ENCODE measurements at places on chromosomes 7 and 10.

GRCh38 chr7:127909424-127910152, 121.6 kb downstream of the LRRC4 start:
- H3K4me3 ChIP-seq, result no peak overlapping the region
- H3K4me1 ChIP-seq, result peaks cover 20% of the 10 kb centered on the region
- H3K36me3 ChIP-seq, result peaks cover 4% of the 10 kb centered on the region

GRCh38 chr10:58952747-58953466, 223.5 kb upstream of the PHYHIPL start:
- no peaks in the 10 kb centered on the region for H3K36me3 ChIP-seq
- H3K4me3 ChIP-seq, result no peak overlapping the region
- peak; percentile 9 for DNase-seq

DNA sequence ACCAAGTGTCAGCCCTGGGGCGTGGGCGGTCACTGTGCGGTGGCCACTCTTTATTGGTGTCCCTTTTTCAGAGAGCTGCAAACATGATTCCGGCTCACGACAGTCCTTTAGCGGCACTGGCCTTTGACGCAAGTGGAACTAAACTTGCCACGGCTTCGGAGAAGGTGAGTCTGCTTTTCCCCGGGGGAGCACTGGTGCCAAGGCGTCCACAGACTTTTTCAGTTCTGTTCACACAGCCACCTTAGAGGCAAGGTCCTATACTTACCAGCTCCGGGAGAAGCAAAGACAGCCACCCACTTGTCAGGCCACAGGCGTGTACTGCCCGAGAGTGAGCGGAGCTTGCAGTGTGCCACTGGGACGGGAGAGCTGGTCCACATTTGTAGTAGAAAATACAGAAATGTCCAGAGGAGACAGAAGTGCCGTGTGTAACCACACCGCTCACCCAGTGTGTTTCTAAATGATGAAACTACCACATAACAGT, 27.9 kb downstream of the WIPI2 start:
- no peak overlapping the region for H3K27ac ChIP-seq
- H3K4me3 ChIP-seq, result no peak overlapping the region
- no peaks in the 10 kb centered on the region for H3K27me3 ChIP-seq
- H3K4me1 ChIP-seq, result no peaks in the 10 kb centered on the region
- DNase-seq, result no peak

GRCh38 chr10:49314806-49315205, 15.8 kb downstream of the C10orf71 start:
- H3K36me3 ChIP-seq, result no peaks in the 10 kb centered on the region
- no peak overlapping the region for H3K27ac ChIP-seq
- H3K4me3 ChIP-seq, result no peak overlapping the region

GRCh38 chr7:157528785-157529341, 192.1 kb downstream of the DNAJB6 start:
- no peaks in the 10 kb centered on the region for H3K4me1 ChIP-seq
- H3K27ac ChIP-seq, result no peak overlapping the region
- no peaks in the 10 kb centered on the region for H3K36me3 ChIP-seq

DNA sequence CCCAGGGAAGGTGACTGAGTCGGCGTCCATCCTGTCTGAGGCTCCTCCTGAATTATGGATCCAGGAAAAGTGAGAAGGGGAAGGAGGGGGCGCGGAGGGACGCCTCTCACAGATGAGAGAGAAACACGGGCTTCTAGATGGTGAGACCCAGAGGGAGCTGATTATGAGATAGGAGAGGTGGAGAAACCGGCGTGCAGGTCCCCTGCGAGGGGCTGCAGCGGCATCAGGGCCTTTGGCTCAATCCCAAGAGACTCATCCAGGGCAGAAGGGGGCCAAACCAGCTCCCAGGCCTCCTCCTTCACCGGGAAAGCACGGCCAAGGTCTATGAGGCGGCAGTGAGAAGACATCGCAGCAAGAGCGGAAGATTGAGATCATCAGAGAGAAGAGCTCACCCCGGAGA, 70.8 kb downstream of the TCERG1L start:
- no peak overlapping the region for H3K4me3 ChIP-seq
- H3K27ac ChIP-seq, result no peak overlapping the region
- DNase-seq, result no peak
- H3K36me3 ChIP-seq, result no peaks in the 10 kb centered on the region
- no peaks in the 10 kb centered on the region for H3K4me1 ChIP-seq

- H3K27ac ChIP-seq, result peak overlapping the region; percentile 100
- H3K27me3 ChIP-seq, result no peaks in the 10 kb centered on the region
- no peaks in the 10 kb centered on the region for H3K36me3 ChIP-seq
- DNase-seq, result no peak
- H3K4me1 ChIP-seq, result peaks cover 35% of the 10 kb centered on the region
- peak overlapping the region; percentile 93 for H3K4me3 ChIP-seq
Observed at GRCh38 chr10:102121739-102122372, 1.7 kb upstream of the LDB1 start.

GRCh38 chr7:106050746-106051117, 61.4 kb downstream of the SYPL1 start:
- H3K27me3 ChIP-seq, result no peaks in the 10 kb centered on the region
- no peaks in the 10 kb centered on the region for H3K36me3 ChIP-seq
- no peak overlapping the region for H3K27ac ChIP-seq
- H3K4me3 ChIP-seq, result no peak overlapping the region
- DNase-seq, result no peak

GRCh38 chr7:26490640-26491624, 199.3 kb downstream of the SNX10 start:
- no peak overlapping the region for H3K27ac ChIP-seq
- no peaks in the 10 kb centered on the region for H3K27me3 ChIP-seq
- H3K4me1 ChIP-seq, result no peaks in the 10 kb centered on the region

DNA sequence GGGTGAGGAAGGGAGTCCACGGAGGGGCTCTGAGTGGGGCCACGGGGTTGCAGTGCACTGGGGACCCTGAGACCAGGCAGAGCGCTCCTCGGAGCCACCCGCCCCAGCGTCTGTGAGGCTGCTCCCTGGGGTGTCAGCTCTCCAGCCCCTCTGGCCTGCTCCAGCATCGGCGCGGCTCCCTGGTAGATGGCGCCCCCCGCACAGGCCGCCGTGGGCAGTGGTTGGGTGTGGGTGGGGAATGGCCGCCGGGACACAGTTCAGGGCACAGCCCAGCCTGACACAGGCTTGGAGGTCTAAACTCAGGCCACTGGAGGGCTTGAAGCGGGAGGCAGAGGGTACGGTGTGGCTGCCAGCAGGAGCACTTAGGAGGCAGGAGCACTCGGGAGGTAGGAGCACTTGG, 222.6 kb upstream of the PPP2R2D start:
- no peak overlapping the region for H3K27ac ChIP-seq
- H3K4me3 ChIP-seq, result no peak overlapping the region
- no peaks in the 10 kb centered on the region for H3K27me3 ChIP-seq
- no peaks in the 10 kb centered on the region for H3K4me1 ChIP-seq
- H3K36me3 ChIP-seq, result no peaks in the 10 kb centered on the region

- H3K4me1 ChIP-seq, result peaks cover 6% of the 10 kb centered on the region
- no peaks in the 10 kb centered on the region for H3K27me3 ChIP-seq
- H3K4me3 ChIP-seq, result no peak overlapping the region
- DNase-seq, result no peak
- H3K36me3 ChIP-seq, result peaks cover 9% of the 10 kb centered on the region
Observed at GRCh38 chr10:124691002-124691401, 53.2 kb downstream of the FAM53B start.

DNA sequence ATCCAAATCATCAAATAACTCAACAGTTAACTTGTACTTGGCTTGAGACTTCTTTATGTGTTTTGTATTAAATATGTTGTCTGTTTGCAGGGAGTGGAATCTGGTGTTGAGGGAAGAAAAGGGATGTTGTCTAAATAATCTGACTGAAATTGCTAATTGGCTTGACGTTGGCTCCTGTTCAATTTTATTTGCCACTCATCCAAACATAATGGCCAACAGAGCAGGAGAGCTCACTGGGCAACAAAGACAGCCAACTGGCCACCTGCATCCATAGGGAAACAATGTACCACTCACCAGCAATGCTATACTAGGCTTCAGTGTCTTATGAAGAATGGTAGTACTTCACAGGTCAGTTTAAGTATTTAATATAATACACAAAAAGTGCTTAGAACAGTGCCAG, 80.5 kb downstream of the FAM13C start:
- peaks cover 33% of the 10 kb centered on the region for H3K4me1 ChIP-seq
- H3K27me3 ChIP-seq, result no peaks in the 10 kb centered on the region
- H3K27ac ChIP-seq, result no peak overlapping the region
- DNase-seq, result no peak

DNA sequence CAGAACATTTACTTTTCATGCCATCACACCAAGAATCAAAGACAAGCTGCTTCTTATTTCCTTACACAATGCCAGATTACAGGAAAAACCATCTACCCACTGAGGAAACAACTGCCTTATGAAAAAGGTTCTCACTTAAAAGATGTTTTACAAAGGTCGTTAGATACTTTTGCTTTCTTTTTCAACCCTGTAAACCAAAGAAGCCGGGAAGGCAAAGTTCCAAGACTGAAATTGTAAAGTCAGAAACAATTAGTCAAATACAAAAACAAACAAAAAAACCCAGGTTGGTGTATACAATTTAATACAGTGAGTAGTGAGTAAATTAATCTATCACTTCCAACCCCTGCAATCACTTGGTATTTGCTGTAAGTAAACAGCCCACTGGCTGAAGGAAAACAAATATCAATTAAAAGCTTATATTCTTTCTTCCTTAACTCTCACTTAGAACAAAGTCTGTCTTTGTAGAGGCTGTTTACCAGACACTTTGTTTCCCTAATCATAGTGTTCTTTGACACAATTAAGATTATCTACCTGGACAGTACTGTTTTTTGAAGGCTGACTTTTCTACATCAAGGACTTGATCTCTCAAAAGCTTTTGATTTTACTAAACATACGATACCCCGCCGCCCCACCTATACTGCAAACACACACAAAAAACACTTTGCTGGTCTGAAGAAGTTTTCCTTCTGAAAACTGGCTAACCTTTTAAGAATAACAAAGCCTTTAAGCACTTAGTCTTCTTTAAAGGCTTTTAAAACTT, 18.1 kb downstream of the ERLIN1 start:
- H3K27me3 ChIP-seq, result no peaks in the 10 kb centered on the region
- H3K4me1 ChIP-seq, result no peaks in the 10 kb centered on the region
- H3K36me3 ChIP-seq, result no peaks in the 10 kb centered on the region
- H3K4me3 ChIP-seq, result no peak overlapping the region
- DNase-seq, result no peak

DNA sequence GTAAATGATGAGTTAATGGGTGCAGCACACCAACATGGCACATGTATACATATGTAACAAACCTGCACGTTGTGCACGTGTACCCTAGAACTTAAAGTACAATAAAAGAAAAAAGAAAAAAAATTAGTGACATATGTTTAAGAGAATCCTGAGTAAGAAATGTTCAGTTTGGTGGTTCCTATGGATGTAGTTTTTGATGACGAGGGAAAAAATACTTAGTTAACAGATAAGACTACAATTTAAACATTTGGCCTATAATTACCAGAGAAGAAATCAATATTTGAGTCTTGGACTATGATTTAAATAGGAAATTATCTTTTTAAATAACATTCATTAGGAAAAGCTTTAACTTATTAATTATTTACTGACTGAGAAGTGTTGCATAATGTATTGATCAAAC, 39.2 kb upstream of the SLC26A3 start:
- H3K27ac ChIP-seq, result no peak overlapping the region
- no peak overlapping the region for H3K4me3 ChIP-seq
- DNase-seq, result no peak
- no peaks in the 10 kb centered on the region for H3K27me3 ChIP-seq

DNA sequence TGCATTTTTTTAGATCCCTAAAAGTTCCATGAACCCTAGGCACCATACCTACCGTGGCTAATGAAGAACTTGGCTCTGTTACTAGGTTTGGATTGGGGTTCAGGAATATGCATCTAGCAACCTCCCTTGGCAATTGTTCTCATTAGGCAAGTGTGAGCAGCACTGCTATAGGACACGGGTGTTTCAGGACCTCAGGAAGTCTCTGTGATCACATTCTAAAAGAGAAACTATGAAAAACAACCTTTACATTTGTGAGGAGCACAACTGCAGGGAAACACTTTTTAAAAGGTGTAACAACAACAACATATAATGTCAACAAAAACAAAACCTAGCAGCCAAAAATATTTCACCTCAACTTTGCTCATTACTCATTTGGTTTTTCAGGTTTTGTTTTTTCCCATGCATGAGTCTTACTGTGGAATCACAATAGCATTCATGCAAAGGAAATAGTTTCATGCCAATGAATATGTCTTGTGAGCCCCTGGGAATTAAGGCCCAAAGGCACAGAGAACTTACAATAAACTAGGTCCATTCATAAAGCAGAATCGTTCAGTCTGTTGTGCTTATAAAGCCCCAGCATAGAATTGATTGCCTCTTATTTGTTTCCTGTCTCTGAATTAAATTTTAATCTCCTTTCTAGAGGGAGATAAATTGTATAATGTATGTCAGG, 255.7 kb upstream of the DGKB start:
- no peaks in the 10 kb centered on the region for H3K36me3 ChIP-seq
- no peak overlapping the region for H3K4me3 ChIP-seq
- DNase-seq, result no peak
- H3K4me1 ChIP-seq, result no peaks in the 10 kb centered on the region
- H3K27me3 ChIP-seq, result no peaks in the 10 kb centered on the region
- H3K27ac ChIP-seq, result no peak overlapping the region

- no peaks in the 10 kb centered on the region for H3K36me3 ChIP-seq
- H3K4me1 ChIP-seq, result peaks cover 8% of the 10 kb centered on the region
- no peak overlapping the region for H3K4me3 ChIP-seq
- H3K27ac ChIP-seq, result no peak overlapping the region
- H3K27me3 ChIP-seq, result no peaks in the 10 kb centered on the region
- no peak for DNase-seq
Observed at GRCh38 chr7:46226860-46227259, 305.8 kb upstream of the IGFBP3 start.

DNA sequence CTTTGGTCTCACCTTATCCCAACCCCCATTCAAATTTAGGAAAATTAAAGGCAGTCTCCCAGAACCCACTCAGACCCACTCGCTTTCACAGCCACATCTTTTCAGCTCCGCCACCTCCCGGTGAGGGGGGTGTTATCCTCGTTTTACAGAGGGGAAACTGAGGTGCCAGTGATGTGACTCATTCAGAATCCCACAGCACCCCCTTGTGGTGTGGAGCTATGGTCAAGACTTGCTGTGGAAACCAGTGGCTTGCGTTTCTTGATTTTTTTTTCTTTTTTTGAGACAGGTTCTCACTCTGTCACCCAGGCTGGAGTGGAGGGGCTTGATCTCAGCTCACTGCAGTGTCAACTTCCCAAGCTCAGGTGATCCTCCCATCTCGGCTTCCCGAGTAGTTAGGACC, 27.6 kb downstream of the SLC35G1 start:
- no peak for DNase-seq
- no peaks in the 10 kb centered on the region for H3K4me1 ChIP-seq
- no peaks in the 10 kb centered on the region for H3K27me3 ChIP-seq
- H3K36me3 ChIP-seq, result no peaks in the 10 kb centered on the region
- no peak overlapping the region for H3K4me3 ChIP-seq
- no peak overlapping the region for H3K27ac ChIP-seq

- peak within 1 kb of the TSS; percentile 68 for H3K4me3 ChIP-seq
- H3K36me3 ChIP-seq, result no peaks in the 10 kb centered on the region
- H3K27ac ChIP-seq, result no peak within 1 kb of the TSS
- no peak for DNase-seq
- peaks cover 3% of the 10 kb centered on the region for H3K4me1 ChIP-seq
Observed at GRCh38 chr7:3043544-3044371, at the start of gene CARD11. CARD11 (minus strand) TSS chr7:3043867; CDS start chr7:2958506, 85,361 bp downstream.

All from thoracic aorta (tissue), 2 donors.